H9 (cell line): ENCODE measurements at places on chromosomes 12 and 14. TPM values are rescaled to one million over a fixed set of nuclear protein-coding genes. Genes with fewer than 3 reads are reported as not detected.

The CSAD gene
- total RNA-seq = 7.4 and 7.7 TPM in 2 replicates

The RNF212B gene
- 0.15 and 0.39 TPM in 2 replicates for total RNA-seq

The TIGAR gene
- total RNA-seq = 23.4 and 27.5 TPM in 2 replicates

- no peaks in the 10 kb centered on the region for H3K27me3 ChIP-seq
- H3K4me1 ChIP-seq = no peaks in the 10 kb centered on the region; the same call in 1 of the 2 replicates
- DNase-seq = no peak
- no peak overlapping the region for H3K4me3 ChIP-seq
Observed at GRCh38 chr12:104627990-104628830, 171.5 kb downstream of the CHST11 start.

GRCh38 chr12:57342207-57342691 lies 88.6 kb downstream of the R3HDM2 start:
- H3K4me3 ChIP-seq = peak overlapping the region; percentile 64; the same call in 1 of the 3 replicates
- H3K4me1 ChIP-seq = peaks cover 5% of the 10 kb centered on the region; the same call in 1 of the 2 replicates
- no peak overlapping the region for H3K27ac ChIP-seq

GRCh38 chr12:20631711-20632110 lies 63.4 kb upstream of the SLCO1C1 start:
- peaks cover 9% of the 10 kb centered on the region; the same call in 1 of the 2 replicates for H3K4me1 ChIP-seq
- H3K27me3 ChIP-seq = no peaks in the 10 kb centered on the region
- H3K4me3 ChIP-seq = no peak overlapping the region
- peaks cover 3% of the 10 kb centered on the region; the same call in 1 of the 2 replicates for H3K36me3 ChIP-seq

DNA sequence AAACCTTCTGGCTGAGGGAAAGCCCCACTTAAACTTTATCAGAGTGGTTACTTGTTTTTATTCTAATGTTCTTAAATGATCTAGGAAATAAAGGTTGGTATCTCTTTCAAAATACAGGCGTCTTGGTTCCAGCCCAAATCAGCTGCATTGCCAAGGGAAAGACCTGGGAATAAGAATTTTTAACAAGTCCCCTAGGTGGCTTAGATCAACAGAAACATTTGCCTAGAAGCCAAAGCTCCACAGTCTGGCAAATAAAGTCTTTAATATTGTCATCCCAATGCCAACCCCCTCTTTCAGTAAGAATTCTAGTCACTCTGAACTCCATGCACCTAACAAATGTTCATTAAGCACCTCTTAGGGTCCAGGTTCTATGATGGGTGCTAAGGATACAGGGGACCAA lies 66.8 kb downstream of the ARL6IP4 start:
- H3K36me3 ChIP-seq = no peaks in the 10 kb centered on the region
- no peak for DNase-seq
- H3K4me3 ChIP-seq = no peak overlapping the region
- no peaks in the 10 kb centered on the region for H3K4me1 ChIP-seq
- no peak overlapping the region for H3K27ac ChIP-seq

DNA sequence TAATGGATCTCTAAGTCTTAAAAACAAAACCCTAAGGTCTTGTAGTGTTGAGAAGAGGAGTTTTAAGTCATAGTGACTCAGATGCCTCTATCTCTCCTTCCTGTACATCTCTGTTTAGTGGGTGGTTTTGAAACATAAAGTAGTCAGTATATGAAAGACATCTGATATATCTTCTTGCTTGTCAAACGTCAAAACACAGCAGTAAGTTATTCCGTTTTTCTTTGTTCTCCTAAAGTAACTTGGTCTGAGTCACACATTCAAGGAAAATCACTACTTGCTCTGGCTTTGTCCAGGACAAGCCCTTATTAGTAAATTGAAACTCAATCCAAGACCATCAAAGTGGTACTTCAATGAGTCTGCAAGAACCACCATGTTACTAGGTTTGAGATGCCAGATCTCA lies 1172.5 kb downstream of the BCL11B start:
- H3K4me1 ChIP-seq = no peaks in the 10 kb centered on the region
- no peaks in the 10 kb centered on the region for H3K36me3 ChIP-seq
- no peaks in the 10 kb centered on the region for H3K27me3 ChIP-seq
- no peak overlapping the region for H3K27ac ChIP-seq
- no peak for DNase-seq

DNA sequence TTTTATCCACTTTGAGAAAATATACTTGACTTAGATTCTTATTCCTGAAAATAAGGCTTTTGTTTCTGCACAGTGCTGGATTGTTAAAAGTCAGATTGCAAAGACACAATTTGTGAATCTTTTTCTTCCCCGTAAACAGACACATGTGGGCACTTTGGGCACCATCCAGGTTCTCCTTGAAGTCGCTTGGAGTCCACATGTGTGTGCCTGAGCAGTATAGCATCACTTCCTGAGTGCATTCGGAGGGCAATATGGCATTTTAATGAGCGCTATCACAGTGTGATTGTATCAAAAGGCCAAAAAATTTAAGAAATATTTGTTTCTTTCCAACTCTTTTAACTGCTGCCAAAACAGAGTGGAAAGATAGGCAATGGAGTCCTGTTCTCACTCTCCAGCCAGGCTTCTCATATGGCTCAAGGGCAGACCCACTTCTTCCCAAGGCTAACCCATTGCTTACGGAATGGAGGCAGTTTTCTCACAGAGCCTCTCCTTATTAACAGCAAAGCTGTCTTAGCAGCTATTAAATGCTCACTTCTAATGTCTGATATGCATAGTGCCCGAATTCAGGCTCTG lies 397.1 kb downstream of the EGLN3 start:
- H3K4me1 ChIP-seq = 0 out of 2 replicates have a peak, but pooled peaks cover 2% of the 10 kb centered on the region
- no peak overlapping the region for H3K27ac ChIP-seq

DNA sequence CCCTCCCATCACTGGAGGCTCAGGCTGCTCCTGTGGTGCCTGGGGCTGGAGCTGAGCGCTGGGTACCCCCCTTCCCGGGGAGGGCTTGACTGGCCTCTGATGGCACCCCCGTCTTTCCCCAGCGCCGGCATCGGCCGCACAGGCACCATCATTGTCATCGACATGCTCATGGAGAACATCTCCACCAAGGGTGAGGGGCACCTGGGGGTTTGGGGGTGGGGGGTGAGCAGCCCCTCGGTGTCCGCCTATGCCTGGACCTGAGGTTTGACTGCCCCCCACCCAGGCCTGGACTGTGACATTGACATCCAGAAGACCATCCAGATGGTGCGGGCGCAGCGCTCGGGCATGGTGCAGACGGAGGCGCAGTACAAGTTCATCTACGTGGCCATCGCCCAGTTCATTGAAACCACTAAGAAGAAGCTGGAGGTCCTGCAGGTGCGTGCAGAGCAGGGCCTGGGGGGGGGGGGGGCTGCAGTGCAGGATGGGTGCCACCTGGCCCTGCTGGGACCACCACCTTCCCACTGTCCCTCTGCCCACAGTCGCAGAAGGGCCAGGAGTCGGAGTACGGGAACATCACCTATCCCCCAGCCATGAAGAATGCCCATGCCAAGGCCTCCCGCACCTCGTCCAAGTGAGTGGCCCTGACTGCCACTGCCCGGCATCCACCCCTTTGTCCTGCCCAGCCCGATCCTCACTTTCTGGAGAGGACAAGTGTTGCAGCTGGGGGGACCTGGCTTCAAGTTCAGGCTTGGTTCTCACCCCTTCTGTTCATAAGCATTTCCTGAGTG lies 8.8 kb downstream of the PTPN6 start:
- no peak overlapping the region for H3K4me3 ChIP-seq
- peaks cover 16% of the 10 kb centered on the region for H3K36me3 ChIP-seq
- DNase-seq = no peak
- no peak overlapping the region for H3K27ac ChIP-seq
- no peaks in the 10 kb centered on the region for H3K27me3 ChIP-seq

The FNTB gene
- 17.4 and 20.7 TPM in 2 replicates for total RNA-seq

- DNase-seq = peak; percentile 49
- no peak overlapping the region for H3K27ac ChIP-seq
- H3K4me3 ChIP-seq = no peak overlapping the region
- no peaks in the 10 kb centered on the region for H3K36me3 ChIP-seq
Observed at GRCh38 chr12:111158992-111159391, 209.9 kb downstream of the PHETA1 start.

The TPH2 gene
- total RNA-seq = 0.66 and 0.83 TPM in 2 replicates

DNA sequence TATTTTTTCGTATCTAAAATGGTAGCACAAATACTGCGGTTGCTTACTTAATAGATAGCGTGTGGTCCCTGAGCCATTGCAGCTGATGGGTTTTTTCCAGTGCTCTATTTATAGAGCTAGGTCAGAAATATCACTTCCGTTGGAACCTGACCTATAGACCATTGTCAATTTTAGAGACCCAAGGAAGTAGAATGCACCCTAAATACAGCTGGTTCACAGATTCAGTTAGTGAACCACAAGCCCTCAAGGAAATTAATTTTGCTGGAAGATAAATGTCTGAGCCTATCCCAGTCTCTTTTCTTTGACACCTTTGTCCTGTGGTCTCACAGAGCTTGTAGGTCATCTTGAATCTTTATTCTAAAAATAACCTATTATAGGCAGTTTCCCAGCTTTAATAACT lies 391.0 kb downstream of the ZFP36L1 start:
- DNase-seq = no peak
- no peak overlapping the region for H3K27ac ChIP-seq
- H3K27me3 ChIP-seq = no peaks in the 10 kb centered on the region
- no peaks in the 10 kb centered on the region for H3K36me3 ChIP-seq
- H3K4me1 ChIP-seq = peaks cover 7% of the 10 kb centered on the region; the same call in 1 of the 2 replicates
- no peak overlapping the region for H3K4me3 ChIP-seq

- H3K36me3 ChIP-seq = no peaks in the 10 kb centered on the region
- H3K27ac ChIP-seq = no peak overlapping the region
- no peaks in the 10 kb centered on the region for H3K4me1 ChIP-seq
- H3K27me3 ChIP-seq = no peaks in the 10 kb centered on the region
- DNase-seq = no peak
- H3K4me3 ChIP-seq = no peak overlapping the region
Observed at GRCh38 chr12:30002677-30003076, 218.9 kb upstream of the TMTC1 start.

GRCh38 chr14:26200687-26201086 lies 397.1 kb downstream of the NOVA1 start:
- no peaks in the 10 kb centered on the region for H3K4me1 ChIP-seq
- H3K27me3 ChIP-seq = no peaks in the 10 kb centered on the region
- DNase-seq = no peak
- H3K36me3 ChIP-seq = no peaks in the 10 kb centered on the region
- no peak overlapping the region for H3K4me3 ChIP-seq

- no peaks in the 10 kb centered on the region for H3K36me3 ChIP-seq
- DNase-seq = peak; percentile 86
- no peaks in the 10 kb centered on the region for H3K27me3 ChIP-seq
Observed at GRCh38 chr14:34496679-34497513, 34.9 kb upstream of the SPTSSA start.

The PPP1R12A gene
- total RNA-seq = 93.5 and 96.7 TPM in 2 replicates

The CCDC196 gene
- total RNA-seq = not detected in 2 replicates

The CYP46A1 gene
- total RNA-seq = 0.59 and 0.75 TPM in 2 replicates

DNA sequence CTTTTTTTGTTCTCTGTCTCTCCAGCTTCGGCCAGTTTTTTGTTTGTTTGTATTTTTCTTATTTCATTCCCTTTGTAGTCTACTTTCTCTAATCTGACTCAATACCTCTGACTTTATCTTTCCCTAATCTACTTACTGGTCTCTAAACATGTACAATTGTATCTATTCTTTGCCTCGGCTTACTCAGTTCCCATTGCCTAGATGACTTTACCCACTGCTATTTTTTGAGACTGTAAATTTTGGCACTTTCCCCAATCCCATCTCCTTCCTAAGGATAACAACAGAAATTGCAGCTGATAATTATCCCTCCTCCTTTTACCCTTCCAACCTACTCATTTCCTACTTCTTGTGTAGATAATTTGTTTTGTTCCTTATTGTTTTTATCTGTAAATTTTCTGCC lies 511.1 kb downstream of the RPL10L start:
- no peak for DNase-seq
- H3K27ac ChIP-seq = no peak overlapping the region
- no peaks in the 10 kb centered on the region for H3K36me3 ChIP-seq
- H3K4me3 ChIP-seq = no peak overlapping the region
- H3K27me3 ChIP-seq = no peaks in the 10 kb centered on the region
- no peaks in the 10 kb centered on the region for H3K4me1 ChIP-seq
